ENCODE measurements at places on chromosomes 3 and 15.

- no peak for DNase-seq
Observed at GRCh38 chr15:43275740-43276562, 9.2 kb upstream of the TGM5 start.

GRCh38 chr3:27138005-27138404 lies 231.2 kb downstream of the NEK10 start:
- no peak for DNase-seq

DNA sequence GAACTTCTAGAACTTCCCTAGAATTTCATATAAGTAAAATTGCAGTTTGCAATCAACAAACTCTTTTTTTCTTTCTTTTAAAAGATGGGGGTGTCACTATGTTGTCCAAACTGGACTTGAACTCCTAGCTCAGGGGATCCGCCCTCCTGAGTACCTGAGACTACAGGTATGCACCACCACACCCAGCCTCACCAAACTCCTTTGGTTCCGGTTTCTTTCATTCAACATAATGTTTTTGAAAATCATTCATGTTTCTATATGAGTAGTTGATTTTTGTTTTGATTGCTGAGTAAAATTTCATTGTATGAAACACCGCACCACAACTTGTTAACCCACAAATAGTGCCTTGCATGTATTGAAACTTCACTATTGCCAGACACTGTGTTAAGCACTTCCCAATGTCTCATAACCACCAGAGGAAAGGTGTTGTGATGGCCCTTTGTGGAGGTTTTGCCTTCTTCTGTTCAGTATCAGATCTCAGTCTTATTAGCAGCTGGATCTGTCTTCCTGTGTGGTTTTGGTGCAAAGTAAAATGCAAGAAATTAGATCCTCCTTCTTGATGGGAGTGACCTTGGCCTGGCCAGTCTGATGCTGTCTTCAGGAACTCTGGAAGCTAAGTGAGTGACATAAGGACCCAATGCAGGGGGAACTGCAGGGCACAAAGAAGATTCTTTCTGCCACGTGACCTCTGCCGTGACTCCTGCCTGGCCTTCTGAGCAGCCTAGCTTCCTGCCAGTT lies 78.8 kb upstream of the UBE2E1 start:
- DNase-seq: no peak

DNA sequence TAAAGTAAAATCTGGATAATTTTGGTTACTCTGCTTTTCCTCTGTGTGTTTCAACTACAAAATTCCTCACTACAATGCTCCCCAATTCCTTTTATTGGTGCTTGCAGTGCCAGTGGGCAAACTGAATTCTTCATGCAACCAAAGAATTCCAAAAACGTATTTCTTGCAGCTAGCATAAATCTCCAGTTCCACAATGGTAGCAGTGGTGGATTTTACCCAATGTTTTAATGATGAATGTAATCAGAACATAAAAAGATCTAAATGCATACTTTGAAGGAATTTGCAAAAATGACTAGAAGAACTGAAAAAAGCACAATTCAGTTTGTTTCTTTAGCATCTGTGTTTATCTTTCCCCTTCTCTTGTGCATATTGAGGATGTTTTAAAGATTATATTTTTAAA lies 359.6 kb upstream of the TPRG1 start:
- no peak for DNase-seq

DNA sequence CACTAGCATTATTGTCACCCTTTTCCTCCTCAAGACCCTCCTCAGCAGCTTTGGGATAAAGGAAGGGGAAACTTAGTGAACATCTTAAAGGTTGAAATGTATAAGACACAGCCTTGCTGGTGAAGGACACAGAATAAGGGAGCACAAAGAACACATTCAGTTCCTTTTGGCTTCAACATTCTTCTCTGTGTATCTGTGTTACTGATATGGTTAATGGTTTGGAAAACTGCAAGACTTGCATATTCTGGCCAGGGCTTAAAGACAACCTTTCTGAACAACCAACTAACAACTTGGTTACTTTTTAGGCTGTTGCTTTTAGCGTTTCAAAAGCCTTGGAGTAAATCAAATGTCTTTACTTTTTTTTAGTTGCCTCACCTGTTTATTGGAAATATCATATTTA lies 680.5 kb downstream of the MECOM start:
- no peak for DNase-seq

- DNase-seq: no peak
Observed at GRCh38 chr3:64049136-64049535, 25.8 kb upstream of the PSMD6 start.

DNA sequence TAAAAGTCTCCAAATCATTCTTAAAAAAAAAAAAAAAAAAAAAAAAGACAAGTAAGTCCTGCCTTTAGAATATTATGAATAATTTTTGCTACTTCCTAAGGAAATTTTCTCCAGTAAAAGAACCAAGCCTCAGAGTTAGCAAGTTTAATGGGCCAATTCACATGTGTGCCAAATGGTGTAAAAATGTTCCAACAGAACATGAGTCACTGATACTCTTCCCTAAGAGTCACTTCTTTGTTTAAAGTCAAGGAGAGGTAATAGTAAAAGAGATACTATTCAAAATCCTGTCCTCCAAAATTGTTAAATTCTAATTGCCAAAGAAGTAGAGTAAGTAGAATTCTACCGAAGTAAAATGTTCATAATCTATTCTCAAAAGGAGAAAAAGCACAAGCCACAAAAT lies 17.7 kb upstream of the CPA3 start:
- DNase-seq: no peak

- no peak for DNase-seq
Observed at GRCh38 chr15:77032052-77032646, 37.2 kb downstream of the PSTPIP1 start.

GRCh38 chr3:5731100-5731499 lies 543.6 kb downstream of the EDEM1 start:
- DNase-seq: no peak

GRCh38 chr3:142053244-142053643 lies 96.1 kb downstream of the TFDP2 start:
- DNase-seq: no peak

DNA sequence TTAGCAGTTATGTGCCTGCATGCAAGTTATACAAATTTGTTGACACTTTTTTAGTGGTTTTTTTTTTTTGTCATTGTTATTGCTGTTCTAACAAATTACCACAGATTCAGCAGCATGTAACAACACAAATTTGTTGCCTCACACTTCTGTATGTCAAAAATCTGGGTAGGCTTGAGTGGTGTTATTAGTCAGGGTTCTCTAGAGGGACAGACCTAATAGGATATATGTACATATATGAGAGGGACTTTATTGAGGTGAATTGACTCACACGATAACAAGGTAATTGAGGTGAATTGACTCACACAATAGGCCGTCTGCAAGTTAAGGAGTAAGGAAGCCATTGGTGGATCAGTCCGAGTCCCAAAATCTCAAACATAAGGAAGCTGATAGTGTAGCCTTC lies 15.0 kb upstream of the PLSCR1 start:
- no peak for DNase-seq

DNA sequence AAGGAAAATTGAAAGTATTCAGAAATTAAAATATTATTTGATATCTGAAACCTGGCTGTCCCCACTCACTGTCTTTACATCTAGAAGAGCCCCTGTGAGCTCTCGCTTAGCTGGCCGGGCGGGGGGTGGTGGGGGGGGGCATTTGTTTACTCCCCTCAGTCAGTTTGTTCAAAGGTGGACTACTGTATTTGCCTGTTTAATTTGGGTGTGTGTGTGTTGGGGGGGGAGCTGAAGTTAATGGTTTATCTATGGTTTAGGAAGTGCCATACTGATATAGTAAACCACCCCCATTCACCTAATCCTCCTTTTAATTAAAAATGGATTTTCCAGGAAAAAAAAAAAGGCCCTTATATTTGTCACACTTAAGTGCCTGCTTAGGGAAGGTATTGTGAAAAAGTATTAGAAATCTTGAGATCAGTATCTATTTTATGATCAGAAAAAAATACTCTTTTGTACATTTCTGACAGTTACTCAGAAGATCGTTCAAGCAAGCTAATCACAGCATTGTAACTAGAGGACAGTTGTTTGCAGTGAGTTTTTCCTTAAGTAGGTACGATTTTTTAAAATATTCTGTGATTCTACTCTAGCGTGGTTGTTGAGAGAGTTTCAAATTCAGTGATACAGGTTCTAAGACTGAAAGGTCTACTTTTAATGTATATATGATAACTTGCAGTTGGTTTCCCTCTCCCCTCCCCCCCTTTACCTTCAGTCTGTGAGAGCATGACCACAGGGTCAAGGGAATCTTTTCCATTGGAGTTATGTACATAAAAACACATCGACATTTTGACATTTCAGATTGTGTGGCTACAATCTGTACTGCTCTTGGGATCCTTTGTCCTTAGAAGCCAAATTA lies 8.5 kb downstream of the NR2F2 start:
- DNase-seq: no peak

- DNase-seq: no peak
Observed at GRCh38 chr3:184549796-184550577, 11.6 kb upstream of the EPHB3 start.

DNA sequence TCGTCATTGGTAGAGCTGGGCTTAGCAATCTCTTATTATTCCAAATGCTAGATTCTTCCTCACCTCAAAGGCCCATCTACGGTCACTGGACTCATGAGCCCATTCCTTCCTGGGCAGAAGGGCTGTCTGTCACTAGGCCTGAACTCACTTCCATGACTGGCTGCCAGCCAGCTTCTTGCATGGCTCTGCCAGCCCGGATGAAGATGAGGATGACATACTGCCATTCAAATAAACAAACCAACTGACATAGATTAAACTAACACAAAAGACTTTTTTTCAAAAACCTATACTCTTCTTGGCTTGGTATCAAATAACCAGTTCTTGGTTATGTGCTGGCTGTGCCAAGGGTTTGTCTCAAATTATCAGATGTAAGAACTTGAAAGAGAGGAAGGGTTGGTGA lies 23.8 kb downstream of the ISL2 start:
- no peak for DNase-seq

All from activated CD8-positive, alpha-beta memory T cell treated with anti-CD3 and anti-CD28 coated beads for 48 hours (primary cell).